ENCODE measurements at places on chromosomes 1 and 21.

GRCh38 chr1:116942344-116942743 is 32.6 kb downstream of the PTGFRN start:
- DNase-seq: no peak

DNA sequence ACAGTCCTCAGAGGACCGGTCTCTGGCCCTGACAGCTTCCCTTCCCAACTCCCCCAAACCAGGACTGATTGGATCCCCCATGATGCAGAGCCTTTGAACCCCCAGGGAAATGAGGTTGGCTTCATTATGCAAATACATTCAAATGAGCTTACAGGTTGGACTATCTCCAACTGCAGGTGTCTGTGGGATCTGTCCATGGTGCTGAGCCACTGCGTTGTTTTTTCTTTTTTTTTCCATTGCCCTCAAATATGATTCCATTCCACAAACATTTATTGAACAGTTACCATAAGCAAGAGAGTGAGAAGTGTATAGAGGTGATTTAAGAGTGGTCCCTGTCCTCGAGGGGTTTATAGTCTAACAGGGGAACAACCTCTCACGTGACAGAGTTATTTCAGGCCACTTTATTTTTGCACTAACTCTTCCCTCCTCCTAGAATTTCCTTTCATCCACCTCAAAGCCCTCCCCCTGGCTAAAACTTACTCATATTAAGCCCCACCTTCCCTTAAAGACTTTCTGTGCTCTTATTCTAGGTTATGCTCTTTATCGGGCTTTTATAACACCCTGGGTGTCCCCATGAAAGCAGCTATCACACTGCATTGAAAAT is 21.9 kb downstream of the DLGAP3 start:
- DNase-seq: no peak

- no peak for DNase-seq
These were observed 293.0 kb upstream of the PLXNA2 start for GRCh38 chr1:208537198-208537597.

- no peak for DNase-seq
These were observed 807 bp downstream of the CEP85 start for GRCh38 chr1:26234644-26235370.

- DNase-seq: no peak
These were observed 27.1 kb upstream of the CD2 start for GRCh38 chr1:116726872-116727820.

DNA sequence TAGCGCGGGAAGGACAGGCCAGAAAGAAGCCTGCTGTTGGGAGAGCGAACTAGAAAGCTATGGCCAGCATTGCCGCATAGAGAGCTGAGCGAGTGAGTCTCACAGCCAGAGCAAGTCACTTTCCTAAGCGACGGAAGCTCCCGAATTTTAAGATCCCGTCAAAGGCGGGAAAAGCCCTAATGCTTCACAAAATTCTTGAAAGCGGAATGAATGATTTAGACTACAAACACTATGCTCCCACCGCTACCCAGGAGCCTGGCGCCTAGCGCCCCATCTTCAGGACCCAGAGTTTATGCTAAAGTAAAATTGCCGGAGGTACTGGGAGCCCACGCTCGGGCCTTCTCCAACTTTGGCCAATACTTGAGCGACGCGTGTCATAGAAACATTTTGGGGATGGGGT is 409.9 kb upstream of the ESRRG start:
- DNase-seq: no peak

DNA sequence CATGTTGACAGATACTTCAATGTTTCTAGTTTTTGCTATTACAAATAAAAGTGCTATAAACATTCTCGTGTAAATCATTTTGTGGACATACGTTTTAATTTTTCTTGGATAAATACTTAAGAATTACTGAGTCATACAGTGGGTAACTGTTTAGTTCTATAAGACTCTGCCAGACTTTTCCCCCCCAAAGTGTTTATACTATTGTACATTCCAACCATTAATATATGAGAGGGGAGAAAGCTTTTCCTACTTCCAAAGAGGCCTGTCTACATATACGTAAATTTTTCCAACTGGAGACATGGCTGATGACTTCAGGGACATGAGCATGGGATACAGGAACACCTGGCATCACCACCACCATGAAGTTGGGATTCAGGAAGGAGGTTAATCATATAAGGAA is 17.0 kb upstream of the REG4 start:
- no peak for DNase-seq

GRCh38 chr1:40075266-40075665 is 21.8 kb downstream of the PPT1 start:
- DNase-seq: no peak

DNA sequence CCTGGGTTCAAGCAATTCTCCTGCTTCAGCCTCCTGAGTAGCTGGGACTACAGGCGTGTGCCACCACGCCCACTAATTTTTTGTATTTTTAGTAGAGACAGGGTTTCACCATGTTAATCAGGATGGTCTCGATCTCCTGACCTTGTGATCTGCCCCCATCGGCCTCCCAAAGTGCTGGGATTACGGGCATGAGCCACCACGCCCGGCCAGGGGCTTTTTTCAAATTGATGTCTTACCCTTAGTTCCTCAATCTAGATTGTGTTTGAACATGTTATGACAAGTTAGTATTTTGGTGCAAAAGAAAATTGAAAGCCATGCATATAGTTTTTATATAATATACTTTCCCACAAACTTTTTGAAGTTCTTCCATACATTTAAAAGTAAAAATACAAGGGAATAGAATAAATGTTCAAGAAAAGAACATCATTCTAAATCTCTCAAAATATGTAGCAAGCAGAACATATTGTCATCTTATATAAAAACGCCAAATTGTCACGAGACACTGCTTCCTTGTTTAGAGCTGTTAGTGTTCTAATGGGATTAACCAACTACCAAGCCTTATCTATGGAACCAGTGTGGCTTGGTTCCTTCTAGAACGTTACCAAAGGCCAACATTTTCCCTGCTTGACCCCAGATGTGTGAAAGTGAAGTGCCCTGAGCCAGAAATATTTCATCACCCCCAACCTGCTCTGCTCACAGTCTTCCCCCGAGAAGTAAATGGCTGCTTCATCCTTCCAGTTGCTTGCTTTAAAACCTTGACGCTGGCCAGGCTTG is 9.5 kb upstream of the PLEKHM2 start:
- no peak for DNase-seq

DNA sequence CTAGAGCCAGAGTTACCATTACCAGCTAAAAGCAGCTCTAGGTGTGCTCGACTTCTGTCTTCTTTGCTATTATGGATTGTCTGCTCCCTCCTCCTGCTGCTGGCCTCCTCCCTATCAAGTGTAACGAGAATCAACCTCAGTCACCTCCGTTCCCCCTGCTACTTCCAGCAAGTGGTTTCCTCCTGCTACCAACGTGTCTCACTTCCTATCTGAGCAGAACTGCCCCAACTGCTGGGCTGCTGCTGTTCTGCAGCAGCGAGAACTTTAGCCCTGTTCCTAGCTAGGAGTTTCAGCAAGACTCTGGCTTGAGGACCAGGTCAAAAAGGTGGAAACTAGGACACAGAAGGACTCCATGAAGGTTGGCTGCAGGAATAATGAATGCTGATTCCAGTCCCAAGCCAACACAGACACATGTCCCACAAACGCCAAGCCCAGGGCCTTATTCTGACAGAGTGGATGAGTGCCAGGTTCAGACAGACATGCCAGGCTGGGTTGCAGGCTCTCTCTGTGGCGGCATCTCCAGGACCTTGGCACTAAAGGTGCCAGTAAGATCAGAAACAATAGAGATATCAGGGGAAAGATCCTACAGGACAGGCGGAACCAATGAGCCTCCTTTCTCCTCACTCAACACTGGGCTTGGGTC is 46.9 kb downstream of the CD34 start:
- DNase-seq: no peak

- DNase-seq: no peak
These were observed 41.9 kb downstream of the TRIM11 start for GRCh38 chr1:228364706-228365213.

GRCh38 chr1:236727521-236727920 is 41.2 kb downstream of the ACTN2 start:
- no peak for DNase-seq

DNA sequence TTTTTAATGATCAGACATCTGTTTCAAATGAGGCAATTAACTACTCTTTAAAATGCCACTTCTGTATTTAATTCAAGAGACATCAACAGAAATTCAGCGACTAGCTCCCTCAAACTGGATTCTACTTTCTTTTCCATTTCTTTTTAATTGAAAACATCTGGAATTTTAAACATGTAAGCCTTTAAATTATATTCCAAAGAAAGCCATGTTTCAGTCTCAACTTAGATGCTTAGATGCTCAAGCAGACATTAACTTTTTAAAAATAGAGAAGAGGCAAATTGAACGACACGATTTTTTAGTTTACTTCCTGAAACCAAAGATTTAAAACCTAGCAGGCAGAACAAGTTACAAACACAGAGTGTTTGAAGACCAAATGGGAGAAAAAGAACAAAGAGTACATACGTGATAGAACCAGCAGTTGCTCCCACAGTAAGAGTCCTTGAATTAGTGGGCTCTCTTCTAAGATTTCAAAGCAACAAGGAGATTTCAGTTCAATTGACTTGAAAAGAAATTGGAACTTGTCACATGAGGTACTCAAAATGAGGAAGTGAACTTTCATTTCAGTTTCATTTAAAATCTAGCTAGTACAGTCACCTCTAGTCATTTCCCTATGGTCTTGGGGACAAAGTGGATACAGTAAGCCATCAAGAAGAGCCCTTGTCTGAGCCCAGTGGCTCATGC is at the start of gene CTSS:
CTSS (minus strand) TSS at position 483 of the 681 bp plus-strand sequence. CDS start 1,015 bp downstream, outside the sequence.
- no peak for DNase-seq

DNA sequence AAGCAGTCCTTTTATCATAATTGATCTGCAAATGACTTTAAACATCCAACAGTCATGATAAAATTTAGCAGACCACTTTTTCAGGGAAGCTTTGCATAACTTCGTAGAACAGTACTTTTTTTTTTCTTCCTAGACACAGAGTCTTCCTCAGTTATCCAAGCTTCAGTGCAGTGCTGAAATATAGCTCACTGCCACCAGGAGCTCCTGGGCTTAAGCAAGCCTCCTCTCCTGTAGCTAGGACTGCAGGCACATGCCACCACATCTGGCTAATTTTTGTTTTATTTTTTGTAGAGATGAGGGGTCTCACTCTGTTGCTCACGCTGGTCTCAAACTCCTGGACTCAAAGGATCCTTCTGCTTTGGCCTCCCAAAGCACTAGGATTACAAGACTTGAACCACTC is 3.8 kb downstream of the F13B start:
- DNase-seq: no peak

DNA sequence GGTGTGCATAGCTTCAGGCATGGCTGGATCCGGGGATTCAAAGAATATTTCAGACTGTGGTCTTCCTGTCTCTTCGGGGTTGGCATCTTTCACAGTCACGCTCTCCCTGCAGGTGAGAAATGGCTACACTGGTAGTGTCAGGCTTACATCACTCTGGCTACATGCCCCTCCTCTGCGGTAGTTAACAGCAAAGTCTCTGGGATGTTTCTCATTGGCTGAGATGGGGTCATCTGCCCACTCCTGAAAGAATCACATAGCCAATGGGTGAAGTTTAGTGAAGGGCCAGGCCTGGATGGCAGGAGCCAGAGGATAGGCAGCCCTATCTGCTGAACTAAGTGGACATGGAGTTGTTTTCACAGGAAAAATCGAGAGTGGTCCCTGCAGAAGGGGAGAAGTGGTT is 356.5 kb downstream of the MATN1 start:
- no peak for DNase-seq
